BJ (cell line): ENCODE measurements at places on chromosomes 6 and 20.

- no peak for DNase-seq
Observed at GRCh38 chr20:52682237-52682636, 289.9 kb upstream of the TSHZ2 start.

DNA sequence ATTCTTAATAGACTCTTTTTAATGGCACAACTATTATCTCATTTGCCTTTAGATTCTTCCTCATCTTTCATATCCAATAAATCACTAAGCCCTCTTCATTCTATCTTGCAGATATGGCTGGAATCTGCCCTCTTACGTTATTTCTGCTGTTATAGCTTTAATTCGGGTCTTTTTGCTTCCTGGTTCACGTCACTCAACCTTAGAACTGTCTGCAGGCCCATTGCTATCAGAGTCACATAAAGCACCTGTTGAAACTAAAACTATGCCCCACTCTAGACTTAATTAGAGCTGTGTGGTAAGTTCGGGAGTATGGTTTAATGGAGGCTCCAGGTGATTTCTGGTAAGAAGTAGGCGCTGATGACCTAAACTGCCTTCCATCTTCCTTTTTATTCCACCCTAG is 988 bp downstream of the QRSL1 start:
- DNase-seq: no peak

GRCh38 chr20:5486377-5487054 is 169.8 kb upstream of the PROKR2 start:
- DNase-seq: no peak

- no peak for DNase-seq
Observed at GRCh38 chr20:19026121-19026878, 186.1 kb upstream of the SLC24A3 start.

DNA sequence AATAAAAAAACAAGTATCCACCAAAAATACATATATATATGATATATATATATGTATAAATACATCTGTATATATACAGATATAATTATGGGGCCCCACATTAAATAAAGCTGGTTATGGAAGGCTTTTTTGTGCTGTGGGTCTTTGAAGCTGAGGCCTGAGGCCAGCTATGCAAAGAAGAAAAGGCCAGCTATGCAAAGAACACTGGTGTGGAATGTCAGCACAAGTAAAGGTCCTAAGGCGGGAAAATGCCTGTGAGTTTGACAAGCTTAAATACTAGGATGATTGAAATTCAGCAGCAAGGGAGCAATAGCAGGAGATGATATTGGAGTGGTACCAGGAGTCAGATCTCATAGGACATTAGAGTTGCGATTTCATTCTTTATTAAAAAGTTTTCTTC is 25.2 kb downstream of the ADGRF1 start:
- no peak for DNase-seq

DNA sequence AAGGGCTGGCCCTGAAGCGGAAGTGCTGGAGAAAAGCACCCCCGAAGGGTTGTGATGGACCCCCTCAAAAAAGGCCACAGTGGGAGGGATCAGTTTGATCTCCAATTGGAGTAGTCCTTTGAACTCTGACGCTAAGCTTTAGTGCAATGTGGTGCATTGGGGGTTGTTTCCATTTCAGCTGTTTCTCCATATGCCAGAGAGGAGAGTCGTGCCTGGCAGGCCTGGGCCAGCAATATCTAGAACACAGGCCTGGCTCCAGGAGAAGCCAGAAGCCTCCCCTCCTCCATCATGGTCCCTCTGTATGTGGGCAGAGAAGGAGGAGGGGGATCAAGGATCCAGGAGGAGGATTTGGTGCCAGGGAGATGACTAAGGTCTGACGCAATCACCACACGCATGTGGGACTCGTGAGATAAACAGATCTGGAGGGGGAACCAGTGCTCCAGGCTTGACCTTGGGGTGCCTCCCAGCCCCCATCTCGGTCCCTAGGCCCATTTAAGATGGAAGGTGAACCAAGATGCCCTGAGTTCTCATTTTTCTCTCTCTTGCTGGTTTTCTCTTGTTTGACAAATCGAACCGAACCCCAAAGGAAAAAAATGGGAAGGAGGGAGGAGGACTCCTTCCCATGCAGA is 517.4 kb upstream of the JARID2 start:
- no peak for DNase-seq

GRCh38 chr6:49072146-49072545 is 390.9 kb downstream of the MMUT start:
- no peak for DNase-seq

DNA sequence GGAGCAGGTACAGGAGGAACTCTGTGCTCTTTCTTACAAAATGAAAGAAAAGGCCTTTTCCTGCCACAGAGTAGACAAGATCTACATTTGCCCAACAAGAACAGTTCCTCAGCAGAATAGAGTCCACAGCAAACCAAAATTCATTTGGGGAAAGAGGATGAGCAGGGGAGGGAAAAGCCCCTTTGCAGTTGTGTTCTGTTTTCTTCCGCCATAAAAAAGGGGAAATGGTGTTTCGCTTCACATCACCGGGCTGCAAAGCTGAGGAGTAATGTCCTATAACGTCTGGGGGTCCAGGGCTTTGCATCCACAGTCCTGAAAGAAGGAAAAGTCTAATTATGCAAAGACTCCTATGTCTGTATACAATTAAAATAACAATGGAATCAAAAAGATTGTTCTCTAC is at the start of gene GPR31:
TSS of gene GPR31 (minus strand) at position 118 of the 400 bp plus-strand sequence. CDS start 149 bp downstream, outside the sequence.
- DNase-seq: no peak

DNA sequence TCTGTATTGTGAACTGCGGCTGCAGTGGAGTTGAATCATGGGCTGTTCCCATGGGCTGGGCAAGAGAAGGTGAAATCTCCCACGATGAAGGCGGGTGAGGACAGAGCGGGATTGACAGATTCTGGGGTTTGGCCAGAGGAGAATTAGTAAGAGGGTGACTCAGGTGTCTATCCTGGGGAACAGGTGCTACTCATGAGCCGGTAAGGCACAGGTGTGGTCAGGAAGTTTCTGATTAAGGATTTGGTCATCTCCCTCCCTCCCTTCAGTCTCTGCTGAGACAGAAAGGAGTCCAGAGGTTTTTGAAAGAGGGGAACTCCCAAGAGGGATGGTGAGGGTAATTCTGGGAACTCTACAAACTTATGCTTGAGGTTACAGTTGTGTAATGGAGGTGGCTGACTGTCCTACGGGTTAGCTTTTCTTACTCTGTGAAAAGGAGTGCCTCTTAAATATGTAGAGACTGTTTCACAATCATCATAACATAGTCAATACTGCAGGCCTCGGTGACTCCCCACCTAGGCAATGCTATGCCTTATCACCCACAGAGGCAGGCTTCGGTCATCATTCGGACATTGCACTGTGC is 31.5 kb downstream of the SERPINB1 start:
- no peak for DNase-seq

- DNase-seq: no peak
Observed at GRCh38 chr20:17210983-17211382, 15.9 kb upstream of the PCSK2 start.

DNA sequence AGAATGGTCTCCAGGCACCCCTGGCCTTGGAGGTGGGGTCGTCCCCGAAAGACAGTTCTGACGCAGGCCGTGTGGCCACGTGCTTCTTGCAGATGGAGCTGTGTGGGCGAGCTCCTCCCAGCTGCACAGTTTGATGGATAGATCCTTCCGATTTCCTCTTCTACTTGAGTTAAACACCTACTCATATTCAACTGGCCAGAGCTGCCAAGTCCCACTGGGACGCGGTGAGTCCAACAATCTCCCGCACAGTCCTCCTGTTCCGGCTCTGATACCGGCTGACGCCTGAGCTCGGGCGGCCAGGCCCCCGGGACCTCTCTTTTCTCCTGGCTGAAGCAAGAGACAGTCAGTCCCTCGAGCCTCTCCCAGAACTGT is 57.9 kb upstream of the DACT2 start:
- no peak for DNase-seq

- no peak for DNase-seq
Observed at GRCh38 chr6:80478030-80478429, 371.6 kb downstream of the BCKDHB start.

DNA sequence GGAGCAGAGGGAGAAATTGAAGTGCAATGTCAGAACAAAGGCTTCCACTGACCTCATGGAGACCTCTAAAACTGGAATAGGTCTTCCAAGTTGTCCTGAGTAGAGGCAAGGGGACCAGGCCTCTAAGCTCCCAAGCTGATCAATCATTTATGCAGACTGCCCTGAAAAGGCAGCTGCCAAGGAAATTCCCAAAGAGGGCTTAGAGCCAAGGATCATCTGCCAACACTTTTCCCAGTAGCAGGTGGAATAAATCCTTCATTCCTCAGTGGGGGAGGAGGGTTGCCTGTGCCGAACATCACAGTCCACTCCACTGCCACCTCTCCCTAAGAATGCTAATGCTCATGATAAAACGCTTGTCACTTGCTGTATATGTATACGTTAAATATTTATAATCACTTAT is 29.3 kb upstream of the RALY start:
- no peak for DNase-seq

GRCh38 chr6:47303342-47303741 is 6.4 kb downstream of the TNFRSF21 start:
- no peak for DNase-seq
